ENCODE measurements at places on chromosomes 4 and X. TPM values are rescaled to one million over a fixed set of nuclear protein-coding genes. Genes with fewer than 3 reads are reported as not detected.
A peak's percentile ranks its signal among the peaks of the same experiment; 100 is the strongest.

- H3K4me1 ChIP-seq = peaks cover 11% of the 10 kb centered on the region
- H3K4me3 ChIP-seq = peak overlapping the region; percentile 67
- DNase-seq = no peak
- no peaks in the 10 kb centered on the region for H3K36me3 ChIP-seq
These were observed 589 bp upstream of the NEUROG2 start for GRCh38 chr4:112516471-112517066.

- H3K4me1 ChIP-seq = no peaks in the 10 kb centered on the region
- H3K4me3 ChIP-seq = no peak overlapping the region
- DNase-seq = no peak
- no peaks in the 10 kb centered on the region for H3K36me3 ChIP-seq
These were observed 94.7 kb upstream of the SRD5A3 start for GRCh38 chr4:55251342-55251741.

DNA sequence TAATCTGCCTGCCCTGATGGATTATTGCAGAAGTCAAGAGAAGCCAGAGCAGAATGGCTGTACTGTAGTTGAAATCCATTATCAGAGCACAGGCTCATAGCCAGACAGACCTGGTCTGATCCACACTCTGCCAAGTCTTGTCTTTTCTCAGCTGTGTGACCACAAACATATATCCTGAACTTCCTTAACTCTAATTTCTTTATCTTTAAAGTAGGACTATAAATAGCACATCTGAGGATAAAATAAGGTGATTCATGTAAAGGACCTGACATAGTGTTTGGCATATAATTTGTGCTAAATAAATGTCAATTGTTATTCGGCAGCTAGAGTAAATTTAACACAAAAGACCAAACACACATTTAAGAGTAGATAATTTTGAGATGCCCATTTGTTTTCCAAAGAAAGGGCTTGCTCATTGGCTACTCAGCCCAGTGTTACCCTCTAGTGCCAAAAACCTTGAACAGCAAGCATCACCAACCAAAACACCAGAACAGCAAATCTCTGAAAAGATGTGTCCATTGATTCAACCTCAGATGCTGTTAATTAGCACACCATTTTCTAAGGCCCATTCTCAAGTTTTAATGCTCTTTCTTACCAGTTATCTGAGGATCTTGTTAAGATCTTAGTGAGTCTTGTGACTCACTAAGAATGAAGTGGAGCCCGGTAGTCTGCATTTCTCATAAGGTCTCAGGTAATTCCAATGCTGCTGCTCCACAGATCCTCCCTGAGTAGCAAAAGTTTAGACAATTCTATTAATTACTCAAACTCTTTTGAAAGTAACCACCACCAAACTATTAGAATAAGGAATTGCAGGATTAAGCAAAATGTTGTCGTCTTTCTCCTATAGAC is 108.8 kb downstream of the HHIP start:
- DNase-seq = no peak
- H3K27me3 ChIP-seq = no peaks in the 10 kb centered on the region
- no peak overlapping the region for H3K4me3 ChIP-seq
- no peaks in the 10 kb centered on the region for H3K36me3 ChIP-seq
- no peaks in the 10 kb centered on the region for H3K4me1 ChIP-seq
- H3K27ac ChIP-seq = no peak overlapping the region

GRCh38 chr4:139297001-139297410 is 4.3 kb upstream of the NAA15 start:
- H3K4me1 ChIP-seq = no peaks in the 10 kb centered on the region
- H3K27me3 ChIP-seq = no peaks in the 10 kb centered on the region
- no peaks in the 10 kb centered on the region for H3K36me3 ChIP-seq
- no peak for DNase-seq

GRCh38 chrX:68508799-68509198 is 9.9 kb downstream of the YIPF6 start:
- H3K27me3 ChIP-seq = no peaks in the 10 kb centered on the region
- no peak overlapping the region for H3K4me3 ChIP-seq
- H3K27ac ChIP-seq = no peak overlapping the region
- no peak for DNase-seq
- H3K4me1 ChIP-seq = no peaks in the 10 kb centered on the region

DNA sequence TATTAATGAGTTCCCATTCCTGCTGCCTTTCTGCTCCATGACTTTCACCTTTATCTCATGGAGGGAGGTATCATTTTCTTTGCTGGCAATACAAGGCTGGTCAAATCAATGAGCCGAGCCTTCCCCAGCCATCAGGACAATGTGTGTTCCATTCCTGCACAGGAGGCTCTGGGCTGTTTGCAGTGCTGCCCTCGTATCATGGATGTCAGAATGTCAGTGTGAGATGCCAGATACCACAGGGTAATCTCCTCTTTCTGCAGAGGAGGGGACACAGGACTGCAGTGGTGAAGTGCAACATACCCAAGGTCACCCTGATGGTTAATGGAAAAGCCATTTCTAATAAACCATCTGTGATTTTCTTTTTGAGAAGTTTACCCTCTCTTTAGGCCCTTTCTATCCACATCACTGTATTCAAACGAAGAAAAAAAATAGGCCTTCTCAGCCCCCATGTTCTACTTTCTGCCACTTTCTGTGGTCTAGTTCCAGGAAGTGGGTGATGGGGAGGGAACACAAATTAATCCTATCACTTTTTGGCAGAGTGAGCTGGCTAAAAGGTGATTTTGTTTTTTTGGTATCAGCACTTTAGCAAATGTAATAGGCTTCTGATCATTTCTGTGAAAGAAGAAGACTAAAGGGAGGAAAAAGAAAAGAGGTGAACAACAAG is 490.2 kb upstream of the BOD1L1 start:
- H3K27me3 ChIP-seq = no peaks in the 10 kb centered on the region
- no peaks in the 10 kb centered on the region for H3K4me1 ChIP-seq
- DNase-seq = no peak
- no peak overlapping the region for H3K4me3 ChIP-seq
- H3K36me3 ChIP-seq = no peaks in the 10 kb centered on the region

- no peaks in the 10 kb centered on the region for H3K4me1 ChIP-seq
- no peak for DNase-seq
- H3K27ac ChIP-seq = no peak overlapping the region
- H3K27me3 ChIP-seq = no peaks in the 10 kb centered on the region
- H3K4me3 ChIP-seq = peak overlapping the region; percentile 45
These were observed 361.1 kb downstream of the MID1IP1 start for GRCh38 chrX:39162322-39162735.

- H3K27ac ChIP-seq = peak overlapping the region; percentile 88
- no peaks in the 10 kb centered on the region for H3K27me3 ChIP-seq
- H3K4me3 ChIP-seq = no peak overlapping the region
- no peaks in the 10 kb centered on the region for H3K36me3 ChIP-seq
These were observed 124.4 kb downstream of the CPE start for GRCh38 chr4:165502916-165503907.

- no peak overlapping the region for H3K27ac ChIP-seq
- H3K4me1 ChIP-seq = no peaks in the 10 kb centered on the region
- H3K36me3 ChIP-seq = no peaks in the 10 kb centered on the region
These were observed 13.1 kb downstream of the RP2 start for GRCh38 chrX:46849933-46850332.

- no peaks in the 10 kb centered on the region for H3K4me1 ChIP-seq
- no peak for DNase-seq
- H3K27ac ChIP-seq = no peak within 1 kb of the TSS
- no peaks in the 10 kb centered on the region for H3K36me3 ChIP-seq
- peak within 1 kb of the TSS; percentile 41 for H3K4me3 ChIP-seq
These were observed at the start of gene CHRDL1 for GRCh38 chrX:110795645-110796406. Gene CHRDL1, minus strand, starts transcription at chrX:110795817. Its CDS starts 3,636 bp downstream, at chrX:110792181.

- no peaks in the 10 kb centered on the region for H3K27me3 ChIP-seq
- H3K4me3 ChIP-seq = no peak overlapping the region
- H3K27ac ChIP-seq = no peak overlapping the region
- H3K36me3 ChIP-seq = no peaks in the 10 kb centered on the region
- no peaks in the 10 kb centered on the region for H3K4me1 ChIP-seq
These were observed 567.7 kb downstream of the MAGEB5 start for GRCh38 chrX:26783512-26784225.

- H3K4me1 ChIP-seq = no peaks in the 10 kb centered on the region
- H3K27me3 ChIP-seq = no peaks in the 10 kb centered on the region
- no peak for DNase-seq
These were observed 19.7 kb downstream of the GABRE start for GRCh38 chrX:151954730-151955129.

DNA sequence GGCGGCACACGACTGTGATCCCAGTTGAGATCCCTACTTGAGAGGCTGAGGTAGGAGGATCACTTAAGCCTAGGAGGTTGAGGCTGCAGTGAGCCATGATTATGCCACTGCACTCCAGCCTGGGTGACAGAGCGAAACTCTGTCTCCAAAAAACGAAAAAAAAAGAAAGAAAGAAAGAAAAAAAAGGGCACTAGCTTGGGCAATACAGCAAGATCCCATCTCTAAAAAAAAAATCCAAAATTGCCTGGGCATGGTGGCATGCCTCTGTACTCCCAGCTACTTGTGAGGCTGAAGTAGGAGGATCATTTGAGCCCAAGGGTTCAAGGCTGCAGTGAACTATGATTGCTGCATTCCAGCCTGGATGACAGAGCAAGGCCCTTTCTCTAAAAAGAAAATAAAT is 10.7 kb upstream of the KLHL15 start:
- no peak for DNase-seq
- no peaks in the 10 kb centered on the region for H3K36me3 ChIP-seq
- H3K27ac ChIP-seq = no peak overlapping the region
- H3K27me3 ChIP-seq = no peaks in the 10 kb centered on the region

Gene RADX
- 3.8 TPM for total RNA-seq

Gene XG
- total RNA-seq = 14.4 TPM

Measured in breast epithelium (tissue), 4 donors.